ENCODE measurements at places on chromosomes 16 and 17.

DNA sequence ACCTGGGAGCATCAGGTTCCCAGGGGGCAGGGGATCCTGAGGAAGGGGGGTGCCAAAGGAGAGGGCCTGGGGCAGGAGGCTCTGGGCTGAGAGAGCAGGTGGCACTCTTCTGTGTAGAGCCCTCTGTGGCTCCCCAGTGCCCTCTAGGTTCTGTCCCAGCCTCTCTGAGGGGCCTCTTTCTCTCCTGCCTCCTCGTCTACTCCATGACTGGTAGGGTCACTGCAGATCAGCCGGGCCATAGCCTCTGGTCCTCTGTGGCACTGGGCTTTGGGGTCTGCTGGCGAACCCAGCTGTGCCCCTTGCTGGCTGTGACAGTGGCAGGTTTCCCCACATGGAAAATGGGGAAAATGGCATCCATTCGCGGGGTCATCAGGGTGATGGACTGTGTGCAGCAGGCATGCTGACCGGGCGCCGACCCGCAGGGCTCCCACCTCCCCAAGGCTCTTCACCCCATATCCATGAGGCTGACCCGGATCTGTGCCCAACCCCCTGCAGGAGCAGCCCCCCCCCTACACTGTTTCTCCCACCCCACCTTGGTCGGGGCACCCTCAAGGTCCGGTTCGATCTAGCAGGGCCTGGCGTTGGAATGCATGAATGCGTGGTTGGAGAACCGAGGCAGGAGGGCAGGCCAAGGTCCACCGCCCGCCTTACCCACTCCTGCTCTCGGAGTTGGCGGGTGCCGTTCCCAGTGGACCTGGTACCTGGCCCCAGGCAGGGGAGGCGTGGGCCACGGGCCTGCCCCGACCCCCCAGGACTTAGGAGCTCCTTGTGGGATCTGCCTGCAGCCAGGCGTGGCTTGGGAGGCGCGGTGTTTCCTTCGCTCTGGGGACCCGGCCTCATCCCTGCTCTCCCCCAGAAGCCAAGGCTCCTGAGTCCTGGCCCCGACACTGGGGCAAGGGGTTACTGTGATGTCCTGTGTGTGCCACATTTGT, 6.5 kb downstream of the GLIS2 start:
- DNase-seq = no peak

DNA sequence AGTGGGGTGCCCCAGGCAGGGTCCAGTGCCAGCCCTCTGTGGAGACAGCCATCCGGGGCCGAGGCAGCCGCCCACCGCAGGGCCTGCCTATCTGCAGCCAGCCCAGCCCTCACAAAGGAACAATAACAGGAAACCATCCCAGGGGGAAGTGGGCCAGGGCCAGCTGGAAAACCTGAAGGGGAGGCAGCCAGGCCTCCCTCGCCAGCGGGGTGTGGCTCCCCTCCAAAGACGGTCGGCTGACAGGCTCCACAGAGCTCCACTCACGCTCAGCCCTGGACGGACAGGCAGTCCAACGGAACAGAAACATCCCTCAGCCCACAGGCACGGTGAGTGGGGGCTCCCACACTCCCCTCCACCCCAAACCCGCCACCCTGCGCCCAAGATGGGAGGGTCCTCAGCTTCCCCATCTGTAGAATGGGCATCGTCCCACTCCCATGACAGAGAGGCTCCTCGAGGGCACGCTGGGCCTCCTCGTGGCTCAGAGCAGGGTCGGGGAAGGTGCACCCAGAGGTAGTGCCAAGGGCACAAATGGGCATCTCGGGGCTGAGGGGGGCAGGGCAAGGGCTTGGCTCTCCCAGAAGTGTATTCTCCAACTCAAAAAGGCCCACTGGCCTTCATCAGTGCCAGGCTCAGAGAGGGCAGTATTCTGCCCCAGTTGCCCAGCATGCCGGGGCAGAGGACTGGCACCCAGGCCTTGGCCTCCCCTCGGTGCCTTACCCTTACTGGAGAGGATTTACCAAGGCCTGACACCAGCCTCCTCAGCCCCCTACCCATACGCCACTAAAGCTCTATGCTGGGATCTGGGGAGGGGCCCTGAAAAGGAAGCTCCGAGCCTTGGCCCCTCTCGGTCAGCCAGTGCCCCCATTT, at the start of gene CDH5:
TSS of gene CDH5 (plus strand) at position 259 of the 867 bp plus-strand sequence. CDS start 12,647 bp downstream, outside the sequence.
- no peak for DNase-seq

DNA sequence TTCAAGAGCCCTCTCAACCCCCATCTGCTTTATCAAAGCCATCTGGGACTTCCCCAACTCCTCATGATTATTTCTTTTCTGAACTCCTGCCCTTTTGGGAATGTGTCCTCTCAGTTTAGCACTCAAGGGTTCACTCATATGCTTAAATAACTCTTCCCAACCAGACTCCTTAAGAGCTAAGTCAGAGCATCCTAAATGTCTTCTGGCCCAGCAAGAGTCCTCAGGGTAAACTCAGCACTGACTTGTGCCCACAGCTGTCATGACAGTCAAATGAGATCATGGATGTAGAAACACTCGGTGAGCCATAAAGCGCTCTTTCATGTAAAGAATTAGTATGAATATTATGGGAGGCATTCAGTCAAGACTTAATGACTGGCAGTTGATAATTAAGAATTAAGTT, 85.9 kb downstream of the TEX14 start:
- DNase-seq = no peak

DNA sequence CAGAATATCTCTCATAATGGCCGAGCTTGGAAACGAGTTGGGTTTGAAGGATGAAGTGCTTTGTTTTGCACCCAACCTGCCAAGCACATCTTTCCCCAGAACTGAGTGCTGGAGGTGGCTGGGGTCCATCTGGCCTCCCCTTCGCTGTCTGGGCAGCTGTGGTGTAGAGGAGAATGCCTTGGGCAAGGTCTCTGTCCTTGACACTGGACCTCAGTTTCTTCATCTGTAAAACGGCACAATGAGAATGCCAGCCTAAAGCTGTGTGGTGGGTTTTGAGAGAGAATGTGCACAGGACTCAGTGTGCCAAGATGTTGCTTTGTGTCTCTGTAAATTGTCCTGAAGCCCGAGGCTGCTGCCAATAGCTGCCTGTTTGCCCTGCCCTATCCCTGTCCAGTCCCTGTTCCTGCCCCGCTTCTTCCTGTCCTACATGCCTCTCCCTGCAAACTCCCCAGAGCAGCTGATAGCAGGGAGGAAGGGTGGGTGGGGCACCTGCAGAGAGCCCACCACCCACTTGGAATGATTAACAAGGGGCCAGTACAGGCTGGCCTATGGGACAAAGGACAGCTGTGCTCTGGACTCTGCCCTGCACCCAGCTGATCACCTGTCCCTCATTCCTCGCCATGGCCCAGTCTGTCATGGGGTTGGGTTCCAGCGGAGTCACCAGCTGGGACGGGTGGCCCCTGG, 15.3 kb downstream of the LASP1 start:
- no peak for DNase-seq

DNA sequence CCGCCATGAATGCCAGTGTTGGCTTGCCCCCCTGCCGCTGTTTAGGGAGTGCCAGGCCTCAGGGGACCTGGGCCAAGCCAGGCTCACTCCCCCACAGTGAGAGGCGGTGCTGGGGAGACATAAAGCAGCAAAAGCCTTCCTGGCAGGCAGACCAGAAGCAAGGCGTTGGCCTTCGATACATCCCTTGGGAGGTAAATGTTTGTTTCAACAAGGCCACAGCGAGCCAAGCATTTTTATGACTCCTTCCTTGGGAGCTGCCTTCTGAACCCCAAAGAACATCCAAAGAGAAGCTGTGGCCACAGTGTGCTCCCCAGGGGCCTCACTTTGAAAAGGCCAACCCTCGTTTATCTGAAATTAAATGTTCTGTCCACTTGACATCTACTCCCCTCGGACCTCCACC, 119.7 kb upstream of the CIBAR2 start:
- no peak for DNase-seq

- no peak for DNase-seq
Observed at GRCh38 chr16:19169082-19169639, 1.1 kb downstream of the SYT17 start.

GRCh38 chr17:20202141-20202621, 193.0 kb downstream of the SPECC1 start:
- no peak for DNase-seq

DNA sequence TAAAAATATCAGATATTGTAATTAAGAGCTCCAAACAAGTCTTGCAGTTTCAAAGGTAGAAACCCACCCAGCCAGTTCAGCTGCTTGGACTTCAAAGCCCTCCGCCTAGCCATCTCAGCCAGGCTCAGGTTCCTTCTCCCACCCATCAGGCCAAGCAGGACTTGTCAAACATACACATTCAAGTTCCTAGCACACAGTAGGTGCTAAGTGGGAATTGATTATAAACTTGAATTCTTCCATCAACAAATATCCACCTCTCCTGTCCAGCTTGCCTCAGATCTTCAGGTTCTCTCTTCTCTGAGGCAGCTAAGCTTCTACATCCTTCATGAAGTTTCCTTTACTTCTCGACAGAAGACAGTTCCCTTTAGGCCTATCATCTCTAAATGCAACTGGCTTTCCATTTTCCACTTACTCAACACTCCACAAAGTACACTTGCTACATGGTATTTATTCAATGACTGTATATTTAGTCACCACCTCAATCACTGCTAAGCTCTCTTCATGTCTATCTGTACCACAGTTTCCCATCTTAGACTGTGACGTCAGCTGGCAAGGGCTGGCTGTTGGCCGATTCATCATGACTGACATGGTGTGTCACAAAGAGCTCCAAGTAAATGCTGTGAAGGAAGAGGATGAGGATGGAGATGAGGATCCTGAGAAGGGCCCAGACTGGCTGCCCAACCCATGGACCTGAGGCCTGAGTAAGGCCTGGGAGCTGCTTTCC, 13.3 kb upstream of the COG7 start:
- no peak for DNase-seq

- DNase-seq = no peak
Observed at GRCh38 chr17:27668488-27668823, 37.5 kb downstream of the LGALS9 start.

DNA sequence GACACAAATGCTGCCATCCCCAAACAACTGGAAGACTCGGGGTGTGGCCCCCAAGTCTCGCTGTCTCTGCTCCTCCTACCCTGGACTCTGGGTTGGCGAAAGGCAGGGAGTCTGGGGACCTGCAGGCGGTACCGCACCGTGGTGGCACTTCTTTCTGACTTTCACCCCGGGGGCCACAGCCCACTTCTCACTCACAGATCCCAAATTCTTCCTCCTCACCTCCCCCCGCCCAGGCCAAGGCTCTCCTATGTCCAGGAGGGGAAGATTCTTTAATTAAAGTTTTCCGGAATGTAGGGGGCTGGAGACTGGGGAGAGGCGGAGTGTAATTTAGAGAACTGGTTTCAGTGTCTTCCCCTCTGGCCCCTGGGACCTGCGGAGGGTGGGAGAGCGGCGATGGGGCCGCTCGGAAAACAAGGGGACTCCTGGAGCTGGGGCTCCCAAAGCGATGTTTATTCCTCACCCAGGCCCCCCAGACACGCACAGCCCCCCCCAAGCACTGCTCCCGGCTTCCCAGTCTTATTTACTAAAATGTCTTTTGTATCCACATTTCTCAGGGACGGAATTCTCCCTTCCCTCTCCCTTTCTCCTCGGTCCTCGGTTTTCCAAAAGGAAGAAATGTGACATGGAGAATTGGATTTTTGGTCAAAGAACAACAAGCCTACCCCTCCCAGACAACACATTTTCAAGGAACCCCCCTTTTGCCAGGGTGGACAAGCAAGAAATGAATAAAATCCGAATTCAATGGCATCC, 1.2 kb downstream of the WNT3 start:
- no peak for DNase-seq

- no peak for DNase-seq
Observed at GRCh38 chr16:24009098-24009497, 173.3 kb downstream of the PRKCB start.

GRCh38 chr17:77865716-77866115, 92.8 kb upstream of the TNRC6C start:
- no peak for DNase-seq

GRCh38 chr17:45971698-45972141, 27.3 kb upstream of the STH start:
- no peak for DNase-seq

DNA sequence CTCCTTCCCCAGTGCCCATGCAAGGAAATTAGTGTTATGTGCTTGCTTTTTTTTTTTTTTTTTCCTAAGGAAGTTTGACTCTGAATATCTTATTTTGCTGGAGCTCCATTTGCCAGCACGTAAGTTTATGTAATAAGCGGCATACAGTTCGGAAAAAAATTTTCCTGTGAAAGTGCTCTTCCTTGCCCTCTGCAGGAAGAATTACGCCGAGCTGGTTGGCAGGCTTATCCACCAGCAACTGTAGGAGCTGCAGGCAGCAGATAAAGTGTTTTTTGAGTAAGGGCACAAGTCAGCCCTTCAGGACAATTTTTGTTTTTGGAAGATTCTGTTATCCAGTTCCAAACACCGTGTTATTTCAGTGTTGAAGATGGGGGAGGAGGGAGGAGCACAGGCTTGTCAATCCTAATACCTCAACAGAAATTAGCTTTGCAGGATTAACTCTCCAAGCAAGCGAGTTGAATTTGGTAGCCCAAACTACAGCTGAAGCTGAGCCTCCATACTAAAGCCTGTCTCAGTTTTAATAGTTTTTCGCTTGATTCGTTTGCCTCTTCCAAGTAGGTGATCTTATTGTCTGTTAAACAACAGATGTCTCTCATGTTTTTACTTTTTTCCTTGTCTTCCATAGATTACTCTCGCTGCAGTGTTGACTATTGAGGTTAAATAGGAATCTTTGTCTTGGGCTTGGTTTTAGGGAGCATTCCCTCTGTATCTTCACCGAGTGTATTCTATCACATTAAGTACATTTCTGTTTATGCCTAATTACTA, 1.1 kb downstream of the SPECC1 start:
- no peak for DNase-seq

- DNase-seq = no peak
Observed at GRCh38 chr17:7356756-7357155, 1.8 kb downstream of the TMEM95 start.

DNA sequence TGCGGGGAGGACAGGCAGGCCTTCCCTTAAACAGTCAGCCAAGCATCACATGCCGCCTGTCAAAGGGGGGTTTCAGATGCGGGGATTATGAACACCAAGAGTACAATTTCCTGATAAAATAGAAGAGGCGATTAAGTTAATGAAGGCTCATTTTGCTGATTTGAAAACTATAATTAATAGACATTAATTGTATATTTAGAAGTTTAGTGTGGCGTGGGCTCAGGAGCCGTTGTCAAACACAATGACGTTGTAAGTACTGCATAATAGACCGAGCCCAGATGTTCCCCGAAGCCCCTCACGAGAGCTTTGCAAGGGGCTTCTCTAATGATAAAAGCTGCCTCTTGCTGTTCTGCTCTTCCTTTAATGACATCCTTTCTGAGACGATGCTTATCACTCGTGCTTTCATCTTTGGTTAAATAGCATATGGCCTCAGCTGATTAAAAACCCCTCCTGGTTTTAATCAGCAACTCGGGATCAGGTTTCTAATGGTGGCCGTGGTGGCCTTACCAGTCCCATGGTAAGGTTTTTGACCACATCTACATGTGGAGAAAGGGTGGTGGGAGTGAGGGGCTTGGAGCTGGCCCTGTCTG, 28.2 kb downstream of the SNX20 start:
- DNase-seq = no peak

GRCh38 chr17:58756246-58757161, 850 bp downstream of the PPM1E start:
- no peak for DNase-seq

- DNase-seq = no peak
Observed at GRCh38 chr16:57301126-57301817, 16.8 kb upstream of the PLLP start.
